Stimulated activated CD4-positive, alpha-beta T cell treated with anti-CD3 and anti-CD28 coated beads, Interleukin-15, amount 100 ng/mL, for 1 hour (primary cell): ENCODE measurements at places on chromosomes 5 and 9.

DNA sequence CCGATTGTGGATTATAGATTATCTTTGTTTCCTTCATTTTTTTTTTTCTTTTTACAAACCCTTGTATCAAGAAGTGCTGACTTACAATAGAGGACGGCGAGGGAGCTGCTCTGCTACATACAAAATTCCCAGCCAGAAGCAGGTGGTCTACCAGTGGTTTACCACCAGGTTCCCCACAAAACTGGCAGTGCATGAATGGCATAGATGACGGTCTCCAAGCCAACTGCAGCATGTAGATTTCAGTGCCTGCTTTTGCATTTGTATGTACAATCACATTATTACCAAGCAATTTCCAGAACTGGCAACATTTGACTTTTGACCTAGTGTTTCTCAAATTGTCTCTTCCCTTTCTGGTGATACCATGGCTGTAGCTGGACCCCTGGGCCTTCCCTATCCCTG is 84.0 kb downstream of the ACER2 start:
- no peak for DNase-seq

- DNase-seq = no peak
Observed at GRCh38 chr9:86637515-86637914, 283.3 kb upstream of the TUT7 start.

DNA sequence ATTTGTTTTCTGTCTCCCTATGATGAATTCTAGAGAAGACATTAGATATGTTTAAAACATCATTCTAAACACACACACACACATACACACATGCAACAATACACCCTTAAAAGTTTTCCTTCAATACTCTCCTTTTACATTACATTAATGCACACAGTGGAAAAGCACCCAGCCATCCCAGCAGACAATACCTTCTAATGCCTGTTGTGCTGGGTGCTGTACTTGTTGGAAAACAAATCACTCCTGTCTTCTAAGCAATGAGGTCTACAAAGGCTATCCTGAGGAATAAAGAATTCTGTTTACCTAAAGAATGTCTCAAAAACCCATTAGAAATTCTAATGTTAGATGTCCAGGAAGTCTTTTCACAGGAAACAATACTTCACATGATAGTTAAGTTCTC is 259.1 kb upstream of the PPP1R2B start:
- no peak for DNase-seq

- no peak for DNase-seq
Observed at GRCh38 chr5:108661590-108662219, 86.0 kb upstream of the FER start.

- no peak for DNase-seq
Observed at GRCh38 chr5:161691911-161692310, 6.4 kb downstream of the GABRA6 start.

GRCh38 chr5:128800377-128800776 is 164.9 kb upstream of the SLC27A6 start:
- no peak for DNase-seq

GRCh38 chr5:160260881-160261815 is 31.8 kb downstream of the FABP6 start:
- no peak for DNase-seq

DNA sequence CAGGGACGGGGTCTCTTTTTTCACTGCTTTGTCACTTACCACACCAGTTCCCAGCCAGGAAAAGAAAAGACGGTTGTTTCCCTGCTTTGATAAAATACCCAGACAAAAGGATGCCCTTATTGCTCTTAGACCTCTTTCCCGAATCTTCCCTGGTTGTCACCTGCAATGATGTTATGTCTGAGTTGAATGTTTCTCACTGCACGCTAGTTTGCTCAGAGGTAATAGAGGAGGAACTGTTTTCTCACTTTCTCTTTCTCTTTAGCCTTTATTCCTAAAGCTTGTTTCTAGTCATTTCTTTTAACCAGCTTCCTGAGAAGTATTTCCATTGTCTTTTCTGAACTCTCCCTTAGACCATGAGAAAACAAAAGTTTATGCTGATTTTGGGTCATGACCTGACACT is 32.9 kb downstream of the ACER2 start:
- no peak for DNase-seq

GRCh38 chr5:135894789-135895188 is 852 bp downstream of the IL9 start:
- DNase-seq = no peak
